ENCODE measurements at places on chromosomes 2 and 18. TPM values are rescaled to one million over a fixed set of nuclear protein-coding genes. Genes with fewer than 3 reads are reported as not detected.

DNA sequence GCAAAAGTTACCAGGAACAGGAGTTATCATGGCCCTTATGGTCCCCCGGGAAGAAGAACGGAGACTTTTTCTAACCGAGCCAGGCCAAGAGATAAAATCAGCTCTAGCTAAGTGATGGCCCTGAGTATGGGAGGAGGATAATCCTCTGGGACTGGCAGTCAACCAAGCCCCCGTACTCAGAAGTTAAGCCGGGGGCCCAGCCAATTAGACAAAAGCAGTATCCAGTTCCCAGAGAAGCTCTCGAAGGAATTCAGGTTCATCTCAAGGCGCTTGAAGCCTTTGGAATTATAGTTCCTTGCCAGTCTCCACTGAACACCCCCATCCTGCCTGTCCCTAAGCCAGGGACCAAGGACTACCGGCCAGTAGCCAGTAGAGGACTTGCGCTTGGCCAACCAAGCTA, 365.3 kb upstream of the TCF4 start:
- H3K36me3 ChIP-seq = no peaks in the 10 kb centered on the region
- no peak overlapping the region for H3K4me3 ChIP-seq
- no peak for DNase-seq
- no peaks in the 10 kb centered on the region for H3K27me3 ChIP-seq
- no peak overlapping the region for H3K27ac ChIP-seq

- no peaks in the 10 kb centered on the region for H3K27me3 ChIP-seq
- no peaks in the 10 kb centered on the region for H3K4me1 ChIP-seq
- no peak overlapping the region for H3K4me3 ChIP-seq
- H3K36me3 ChIP-seq = no peaks in the 10 kb centered on the region
- H3K27ac ChIP-seq = no peak overlapping the region
Observed at GRCh38 chr2:71043531-71044407, 24.7 kb upstream of the NAGK start.

- no peaks in the 10 kb centered on the region for H3K4me1 ChIP-seq
- no peaks in the 10 kb centered on the region for H3K27me3 ChIP-seq
- peak; percentile 68 for DNase-seq
- H3K27ac ChIP-seq = peak overlapping the region; percentile 92
Observed at GRCh38 chr18:25349926-25350487, 2.0 kb downstream of the ZNF521 start.

Gene HNMT
- polyA plus RNA-seq = 118 TPM

Gene IL1RN
- 6.6 TPM for polyA plus RNA-seq

Gene ANKRD62
- not detected for polyA plus RNA-seq

Gene APCDD1
- 2.8 TPM for polyA plus RNA-seq
